B cell (primary cell): ENCODE measurements at places on chromosomes 6 and 20. TPM values are rescaled to one million over a fixed set of nuclear protein-coding genes. Genes with fewer than 3 reads are reported as not detected.

DNA sequence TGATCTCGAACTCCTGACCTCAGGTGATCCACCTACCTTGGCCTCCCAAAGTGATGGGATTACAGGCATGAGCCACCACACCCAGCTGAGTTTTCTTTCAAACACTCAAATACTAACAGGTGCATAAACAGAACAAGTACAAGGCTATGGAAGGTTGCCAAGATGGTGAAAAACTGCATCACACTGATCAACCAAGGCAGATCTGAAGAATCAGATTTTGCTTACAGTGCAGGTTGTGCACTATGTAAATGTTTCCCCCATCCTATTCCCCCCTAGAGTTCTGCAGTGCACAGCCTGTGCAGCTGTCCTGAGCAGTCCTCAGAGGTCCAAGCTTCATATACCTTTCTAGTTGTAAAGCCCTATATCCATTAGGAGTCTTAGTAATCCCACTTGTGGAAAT, 73.0 kb downstream of the GFRA4 start:
- no peaks in the 10 kb centered on the region for H3K27me3 ChIP-seq
- DNase-seq = no peak
- H3K4me3 ChIP-seq = no peak overlapping the region
- H3K4me1 ChIP-seq = no peaks in the 10 kb centered on the region

DNA sequence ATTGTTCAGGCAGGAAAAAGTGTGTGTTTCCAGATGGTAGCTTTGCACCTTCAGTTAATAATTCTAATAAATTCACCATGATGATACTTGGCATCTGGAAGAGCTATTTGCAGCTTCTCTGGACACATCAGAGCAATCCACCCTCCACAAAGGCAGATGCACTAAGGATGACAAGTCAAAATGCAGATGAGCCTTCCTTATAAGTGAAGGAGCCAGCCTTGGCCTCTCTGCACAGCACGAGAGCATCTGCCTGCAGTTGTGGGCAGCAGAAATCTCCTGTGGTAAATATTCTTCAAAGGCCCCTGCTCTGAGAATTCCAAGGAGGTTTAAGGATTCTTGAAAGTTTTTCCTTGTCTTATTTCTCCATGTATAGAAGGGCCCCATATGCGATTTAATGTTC, 6.9 kb upstream of the POM121L2 start:
- peaks cover 12% of the 10 kb centered on the region for H3K27me3 ChIP-seq
- no peaks in the 10 kb centered on the region for H3K36me3 ChIP-seq
- no peak for DNase-seq
- no peak overlapping the region for H3K4me3 ChIP-seq

DNA sequence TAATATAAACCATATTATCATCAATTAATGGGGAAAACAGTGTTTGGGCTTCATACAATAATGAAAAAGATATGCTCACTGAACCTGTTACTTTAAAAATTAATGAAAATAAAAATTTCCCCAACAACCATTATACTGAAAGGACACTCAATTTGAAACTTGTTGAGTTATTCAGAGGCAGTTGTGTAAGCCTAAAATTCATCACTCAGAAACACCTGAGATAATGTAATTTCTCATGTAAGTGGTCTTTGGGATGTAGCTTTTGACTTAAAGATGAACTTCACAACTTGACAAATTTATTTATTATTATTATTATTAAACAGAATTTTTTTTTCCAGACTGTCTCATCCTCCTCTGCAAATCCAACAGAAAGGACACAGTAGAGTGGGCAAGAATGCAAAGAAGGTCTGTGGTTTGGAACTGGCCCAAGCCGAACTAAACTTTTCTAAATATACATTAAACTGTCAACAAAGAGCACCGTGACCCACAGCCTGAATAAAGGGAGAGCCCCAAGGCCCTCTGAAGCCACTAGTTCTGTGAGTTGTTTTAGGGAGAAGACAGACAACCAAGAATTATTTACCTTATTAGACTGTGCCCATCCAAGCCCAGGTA, 32.2 kb upstream of the HEY2 start:
- H3K27ac ChIP-seq = no peak overlapping the region
- no peaks in the 10 kb centered on the region for H3K27me3 ChIP-seq
- H3K36me3 ChIP-seq = no peaks in the 10 kb centered on the region
- DNase-seq = no peak
- no peak overlapping the region for H3K4me3 ChIP-seq
- peaks cover 4% of the 10 kb centered on the region for H3K4me1 ChIP-seq

GRCh38 chr6:56534680-56535419, 107.8 kb downstream of the DST start:
- no peaks in the 10 kb centered on the region for H3K27me3 ChIP-seq
- H3K4me1 ChIP-seq = no peaks in the 10 kb centered on the region
- DNase-seq = no peak
- H3K4me3 ChIP-seq = no peak overlapping the region
- H3K27ac ChIP-seq = no peak overlapping the region

- no peaks in the 10 kb centered on the region for H3K27me3 ChIP-seq
- no peak for DNase-seq
These were observed 8.4 kb upstream of the GLP1R start for GRCh38 chr6:39040080-39040673.

DNA sequence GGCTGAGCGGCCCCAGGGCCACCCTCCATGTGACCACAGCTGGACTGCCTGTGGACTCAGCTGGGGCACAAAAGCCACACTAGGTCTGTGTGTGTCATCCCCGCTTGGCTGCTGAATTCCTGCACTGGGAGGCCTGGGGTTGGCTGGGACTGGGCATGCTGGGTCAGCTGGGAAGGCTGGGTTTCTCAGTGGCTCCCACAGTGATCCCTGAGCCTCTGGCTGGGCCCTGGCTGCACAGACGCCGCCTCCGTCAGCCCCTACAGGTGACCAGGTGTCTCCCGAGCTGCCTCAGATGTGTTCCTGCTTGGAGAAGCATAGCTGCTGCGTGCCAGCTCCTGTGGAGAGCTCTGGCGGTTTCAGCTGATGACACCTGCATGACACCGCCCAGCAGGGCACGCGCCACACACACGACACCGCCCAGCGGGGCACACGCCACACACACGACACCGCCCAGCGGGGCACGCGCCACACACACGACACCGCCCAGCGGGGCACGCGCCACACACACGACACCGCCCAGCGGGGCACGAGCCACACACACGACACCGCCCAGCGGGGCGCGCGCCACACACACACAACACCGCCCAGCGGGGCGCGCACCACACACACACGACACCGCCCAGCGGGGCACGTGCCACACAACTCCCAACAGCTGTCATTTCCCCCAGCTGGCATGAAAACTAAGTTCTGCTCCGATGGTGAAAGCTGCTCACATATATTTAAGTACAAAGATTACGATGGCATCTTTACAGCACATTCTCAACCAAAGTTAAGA, 88.8 kb downstream of the TAF4 start:
- no peaks in the 10 kb centered on the region for H3K27me3 ChIP-seq
- no peak overlapping the region for H3K27ac ChIP-seq
- H3K4me1 ChIP-seq = no peaks in the 10 kb centered on the region
- peaks cover 43% of the 10 kb centered on the region for H3K36me3 ChIP-seq
- no peak for DNase-seq
- no peak overlapping the region for H3K4me3 ChIP-seq

DNA sequence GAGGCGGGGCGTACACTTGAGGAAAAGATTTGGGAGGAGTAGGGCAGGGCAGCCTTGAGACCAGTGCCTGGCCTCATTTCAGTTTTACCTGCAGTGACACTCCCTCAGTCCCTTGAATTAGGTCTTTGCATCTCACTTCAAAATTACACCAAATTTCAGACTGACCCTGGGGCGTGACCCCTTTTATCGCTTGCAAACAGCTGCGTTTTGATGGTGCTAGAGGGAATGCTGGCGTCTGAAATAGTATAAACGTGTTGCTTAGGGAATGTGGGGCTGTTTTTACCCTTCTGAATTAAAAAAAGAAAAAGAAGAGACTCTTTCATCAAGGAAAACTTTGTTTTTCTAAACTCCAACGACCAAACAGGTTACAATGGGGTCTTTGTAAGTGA, 21.0 kb downstream of the COL9A1 start:
- no peak overlapping the region for H3K4me3 ChIP-seq
- H3K27ac ChIP-seq = no peak overlapping the region
- DNase-seq = no peak
- no peaks in the 10 kb centered on the region for H3K27me3 ChIP-seq
- H3K4me1 ChIP-seq = no peaks in the 10 kb centered on the region

DNA sequence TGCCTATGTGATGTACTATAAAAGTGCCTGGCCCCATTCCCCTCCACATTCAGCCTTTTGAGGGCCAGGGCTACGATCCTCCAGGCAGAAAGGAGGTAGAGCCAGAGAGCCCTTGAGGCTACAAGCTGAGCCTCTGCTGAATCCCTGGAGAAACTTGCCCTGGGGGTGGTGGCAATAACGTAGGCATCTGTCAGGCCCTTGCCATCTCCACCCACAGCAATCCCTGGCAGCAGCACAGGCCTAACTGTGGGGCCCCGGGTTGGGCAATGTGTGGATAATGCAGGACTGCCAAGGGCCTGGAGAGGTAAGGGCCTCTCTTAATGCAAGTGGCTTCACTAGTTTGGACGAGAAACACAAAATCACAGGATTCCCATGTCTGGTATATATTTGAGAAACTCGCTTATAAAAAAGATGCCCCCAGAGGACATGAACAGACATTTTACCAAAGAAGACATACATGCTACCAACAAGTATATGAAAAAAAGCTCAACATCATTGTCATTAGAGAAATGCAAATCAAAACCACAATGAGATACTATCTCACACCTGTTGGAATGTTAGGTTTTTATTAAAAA, 99.0 kb downstream of the QRSL1 start:
- no peak overlapping the region for H3K4me3 ChIP-seq
- H3K36me3 ChIP-seq = no peaks in the 10 kb centered on the region
- DNase-seq = no peak
- H3K4me1 ChIP-seq = peaks cover 18% of the 10 kb centered on the region
- H3K27me3 ChIP-seq = no peaks in the 10 kb centered on the region

- no peaks in the 10 kb centered on the region for H3K27me3 ChIP-seq
- H3K4me3 ChIP-seq = no peak overlapping the region
- H3K4me1 ChIP-seq = peaks cover 22% of the 10 kb centered on the region
- peaks cover 29% of the 10 kb centered on the region for H3K36me3 ChIP-seq
- no peak overlapping the region for H3K27ac ChIP-seq
- DNase-seq = no peak
These were observed 86.0 kb downstream of the SAMD3 start for GRCh38 chr6:130136798-130137197.

DNA sequence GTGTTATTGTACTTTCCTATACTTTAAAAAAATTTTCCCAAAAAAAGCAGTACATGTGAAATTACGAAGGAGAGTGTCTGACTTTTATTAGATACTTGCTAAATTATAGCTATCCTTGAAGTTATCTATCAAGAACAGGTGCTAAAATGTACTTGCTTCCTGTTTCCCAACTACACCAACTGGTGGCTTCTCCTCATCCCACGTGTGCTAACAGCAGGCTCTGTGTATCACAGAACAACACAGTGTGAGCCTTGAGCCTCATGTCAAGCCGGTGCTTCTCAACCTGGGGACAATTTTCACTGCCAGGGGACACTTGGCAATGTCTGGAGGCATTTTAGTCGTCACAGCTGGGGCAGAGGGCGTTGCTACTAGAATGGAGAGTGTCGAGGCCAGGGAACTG, 36.2 kb upstream of the CDYL start:
- H3K36me3 ChIP-seq = no peaks in the 10 kb centered on the region
- no peak for DNase-seq
- no peak overlapping the region for H3K4me3 ChIP-seq

- H3K27me3 ChIP-seq = no peaks in the 10 kb centered on the region
- H3K4me3 ChIP-seq = no peak overlapping the region
- no peaks in the 10 kb centered on the region for H3K4me1 ChIP-seq
- DNase-seq = no peak
- H3K36me3 ChIP-seq = no peaks in the 10 kb centered on the region
These were observed 82.6 kb upstream of the BMP5 start for GRCh38 chr6:55957961-55958422.

- no peak overlapping the region for H3K4me3 ChIP-seq
- no peaks in the 10 kb centered on the region for H3K36me3 ChIP-seq
- no peak overlapping the region for H3K27ac ChIP-seq
- no peaks in the 10 kb centered on the region for H3K27me3 ChIP-seq
These were observed 240.1 kb downstream of the KCNQ5 start for GRCh38 chr6:72861935-72862432.

DNA sequence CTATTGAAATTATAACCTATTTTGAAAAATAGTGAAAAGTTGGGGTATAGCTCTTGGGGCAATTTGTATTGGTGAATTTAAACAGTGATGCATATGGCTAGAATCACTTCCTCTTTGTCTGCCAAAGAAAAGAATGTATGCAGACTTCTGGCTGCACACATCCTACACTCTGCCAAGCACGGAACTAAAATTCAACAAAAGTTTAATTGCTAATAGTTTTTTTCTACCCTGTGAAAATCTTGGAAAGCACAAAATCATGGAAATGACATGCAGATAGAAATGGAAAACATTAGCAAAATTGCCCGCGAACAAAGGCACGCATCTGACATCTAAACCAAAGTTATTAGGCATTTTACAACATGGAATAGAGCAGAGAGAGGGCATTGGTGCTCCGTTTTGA, 106.4 kb upstream of the PDE10A start:
- no peaks in the 10 kb centered on the region for H3K4me1 ChIP-seq
- no peak for DNase-seq
- no peak overlapping the region for H3K4me3 ChIP-seq
- H3K27me3 ChIP-seq = no peaks in the 10 kb centered on the region

DNA sequence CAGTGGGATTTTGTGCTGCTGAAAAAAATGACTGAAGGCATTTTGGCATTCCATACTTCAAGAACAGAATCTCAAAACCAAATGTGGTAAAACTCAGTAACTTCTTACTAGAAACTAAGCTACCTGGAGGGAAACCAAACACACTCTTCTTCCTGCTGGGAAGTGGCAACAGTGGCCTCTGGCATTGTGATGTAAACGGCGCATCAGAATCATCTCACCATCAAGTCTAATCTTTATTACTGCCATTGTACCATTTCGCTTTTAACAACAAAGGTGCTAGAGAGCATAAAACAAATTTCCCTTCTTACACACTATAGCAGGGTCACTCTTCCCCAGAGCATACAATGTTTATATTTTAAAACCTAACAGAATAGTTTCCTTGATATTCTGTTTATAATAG, 101.6 kb upstream of the CEP162 start:
- H3K27ac ChIP-seq = no peak overlapping the region
- H3K4me3 ChIP-seq = no peak overlapping the region
- no peaks in the 10 kb centered on the region for H3K36me3 ChIP-seq
- H3K4me1 ChIP-seq = no peaks in the 10 kb centered on the region
- H3K27me3 ChIP-seq = no peaks in the 10 kb centered on the region

DNA sequence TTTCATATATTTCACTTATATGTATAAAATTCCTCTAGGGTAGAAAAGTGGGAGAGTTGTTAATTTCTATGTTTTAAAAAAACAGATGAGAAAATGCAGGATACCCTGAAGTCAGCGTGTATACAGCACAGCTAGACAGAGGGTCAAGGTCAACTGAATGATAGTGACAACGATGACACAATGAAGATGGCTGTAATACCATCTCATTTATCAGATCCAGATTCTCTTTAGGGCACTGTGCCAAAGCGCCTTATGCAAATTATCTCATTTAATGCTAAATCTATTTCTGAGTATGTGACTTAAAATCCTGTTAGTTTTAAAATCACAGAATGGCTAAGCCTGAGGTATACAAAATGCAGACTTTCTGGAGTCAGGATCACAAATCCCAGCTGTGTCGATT, 431.4 kb upstream of the RUNX2 start:
- no peak overlapping the region for H3K4me3 ChIP-seq
- no peaks in the 10 kb centered on the region for H3K4me1 ChIP-seq
- no peak for DNase-seq
- no peak overlapping the region for H3K27ac ChIP-seq
- H3K36me3 ChIP-seq = no peaks in the 10 kb centered on the region
- no peaks in the 10 kb centered on the region for H3K27me3 ChIP-seq

DEFB119 gene
- not detected in 2 replicates for total RNA-seq

DNAH8 gene
- total RNA-seq = 1.0 and 1.1 TPM in 2 replicates

CALHM5 gene
- total RNA-seq = not detected in 2 replicates

MYLK2 gene
- not detected in 2 replicates for total RNA-seq

BCAS4 gene
- 88.2 and 91.0 TPM in 2 replicates for total RNA-seq

SNX21 gene
- total RNA-seq = 1.7 and 2.4 TPM in 2 replicates
